Activated naive CD4-positive, alpha-beta T cell treated with anti-CD3 and anti-CD28 coated beads, Interleukin-2, amount 50 U/mL, for 72 hours (primary cell): ENCODE measurements at places on chromosomes 5 and 9. TPM values are rescaled to one million over a fixed set of nuclear protein-coding genes. Genes with fewer than 3 reads are reported as not detected.

DNA sequence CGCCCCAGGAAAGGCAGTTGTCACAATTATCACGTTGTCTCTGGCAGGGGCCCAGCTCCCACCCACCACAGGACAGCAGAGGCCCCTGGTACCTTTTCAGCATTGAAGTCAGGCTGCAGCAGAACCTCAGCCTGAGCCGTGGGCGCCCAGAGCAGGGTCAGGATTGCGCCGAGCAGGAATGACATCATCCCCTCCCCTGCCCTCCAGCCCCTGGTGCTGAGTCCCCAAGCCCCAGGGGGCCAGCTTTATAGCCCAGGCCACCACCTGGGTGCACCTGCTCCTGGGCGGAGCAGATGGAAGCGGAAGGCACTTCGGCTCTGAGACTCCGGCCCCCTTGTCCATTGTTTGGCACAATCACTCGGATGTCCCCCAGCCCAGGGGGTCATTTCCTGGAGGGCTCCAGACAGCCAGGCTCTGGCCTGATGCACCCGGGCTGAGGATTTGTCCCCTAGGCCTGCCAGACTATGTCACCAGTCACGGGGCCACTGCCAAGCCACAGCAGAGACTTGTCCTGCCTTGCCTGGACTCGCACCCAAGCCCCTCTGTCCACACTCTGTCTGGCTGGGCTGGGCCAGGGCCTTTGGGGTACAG, at the start of gene LCN15:
Gene LCN15, minus strand, starts transcription at position 218 of the 591 bp plus-strand sequence. Its CDS starts 30 bp downstream, at position 188.
- no peak for DNase-seq

GRCh38 chr9:121906074-121906870, 186.8 kb downstream of the TTLL11 start:
- DNase-seq, result no peak

- no peak for DNase-seq
Measured at GRCh38 chr5:31416547-31416946, 115.3 kb downstream of the DROSHA start.

- peak; percentile 61 for DNase-seq
Measured at GRCh38 chr9:69121155-69122081, 52.7 kb upstream of the TJP2 start.

Gene FGF10
- total RNA-seq, result not detected

DNA sequence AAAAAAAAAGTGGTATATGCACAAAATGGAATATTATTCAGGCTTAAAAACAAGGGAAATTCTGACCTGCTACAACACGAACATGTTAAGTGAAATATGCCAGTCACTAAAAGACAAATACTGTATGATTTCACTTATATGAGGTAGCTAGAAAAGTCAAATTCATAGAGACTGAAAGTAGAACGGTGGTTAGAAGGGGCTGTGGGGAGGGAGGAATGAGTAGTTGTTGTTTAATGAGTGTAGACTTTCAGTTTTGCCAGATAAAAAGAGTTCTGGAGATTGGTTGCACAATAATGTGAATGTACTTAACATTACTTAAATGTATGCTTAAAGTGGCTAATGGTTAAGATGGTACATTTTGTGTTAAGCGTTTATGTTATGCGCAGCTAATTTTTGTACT, 79.5 kb upstream of the IL12B start:
- DNase-seq, result peak; percentile 24

- DNase-seq, result no peak
Measured at GRCh38 chr5:133845271-133845670, 123.2 kb downstream of the C5orf15 start.

DNA sequence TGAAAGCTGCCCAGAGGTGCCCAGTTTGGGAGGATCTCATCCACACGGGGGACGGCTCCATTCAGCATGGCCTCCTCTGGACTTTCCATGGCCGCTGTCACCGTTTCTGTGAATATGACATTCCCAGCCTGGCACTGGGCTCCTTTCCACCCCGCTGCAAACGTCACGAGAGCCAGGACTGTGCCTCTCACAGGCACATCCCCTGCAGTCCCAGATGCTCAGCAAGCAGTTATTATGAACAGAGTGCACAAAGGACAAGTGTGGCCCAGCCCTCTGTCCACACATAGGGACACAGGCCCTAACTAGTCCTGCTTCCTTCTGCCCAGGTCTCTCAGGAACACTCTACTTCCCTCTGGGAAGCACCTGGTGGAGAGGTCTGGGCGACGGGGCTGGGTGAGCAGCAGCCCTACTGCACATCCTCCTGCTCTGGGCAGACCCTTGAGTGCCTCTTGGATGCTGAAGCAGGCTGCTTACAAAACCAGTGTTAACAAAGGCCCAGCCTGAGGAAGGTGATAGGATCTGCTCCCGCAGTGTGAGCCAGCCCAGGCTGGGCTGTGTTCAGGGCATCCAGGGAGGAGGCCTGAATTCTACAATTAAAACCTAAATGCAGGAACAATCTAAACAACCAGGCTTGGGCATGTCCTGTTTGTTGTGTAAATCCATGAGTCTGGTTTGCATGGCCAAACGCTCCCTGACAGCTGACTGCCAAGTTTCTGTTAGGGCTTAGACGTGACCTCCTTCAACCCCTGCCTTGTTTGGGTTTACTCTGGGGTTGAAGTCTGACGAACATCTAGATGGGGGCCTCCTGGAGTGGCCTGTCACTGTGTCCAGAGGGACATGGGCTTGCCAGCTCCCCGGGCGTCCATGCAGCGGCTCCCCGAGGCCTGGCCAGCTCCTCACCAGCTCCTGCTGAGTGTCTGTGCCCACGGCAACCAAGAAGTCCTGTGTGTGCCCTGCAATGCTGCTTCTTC, 269.8 kb downstream of the GADD45G start:
- DNase-seq, result no peak
